Activated T-helper 1 cell treated with Interleukin-2 at 50 U/mL for 16 hours (primary cell): ENCODE measurements at places on chromosomes 7 and 10.

- DNase-seq: no peak
These were observed 175.4 kb downstream of the CHN2 start for GRCh38 chr7:29369909-29370488.

- DNase-seq: no peak
These were observed 25.3 kb downstream of the FKBP6 start for GRCh38 chr7:73353243-73353642.

DNA sequence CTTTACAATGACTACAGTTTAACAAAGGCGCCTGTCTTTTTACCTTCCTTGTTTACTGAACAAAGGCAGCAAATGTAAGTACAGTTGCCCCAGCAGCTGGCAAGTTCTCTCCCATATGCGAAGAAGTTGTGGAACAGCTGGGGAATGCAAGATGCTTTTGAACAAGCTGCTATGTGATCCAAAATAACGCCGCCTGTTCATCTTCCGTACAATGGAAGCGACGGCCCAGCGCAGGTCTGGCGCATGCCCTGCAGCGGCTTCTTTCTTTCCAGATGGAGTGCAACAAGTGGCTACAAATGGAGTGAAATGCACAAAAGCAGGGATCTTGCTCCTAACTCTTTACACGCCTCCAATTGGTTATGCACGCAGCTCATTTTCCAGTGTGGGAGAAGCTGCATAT, 97.0 kb upstream of the SVIL start:
- no peak for DNase-seq

GRCh38 chr10:75350791-75351190, 50.8 kb downstream of the ZNF503 start:
- no peak for DNase-seq

DNA sequence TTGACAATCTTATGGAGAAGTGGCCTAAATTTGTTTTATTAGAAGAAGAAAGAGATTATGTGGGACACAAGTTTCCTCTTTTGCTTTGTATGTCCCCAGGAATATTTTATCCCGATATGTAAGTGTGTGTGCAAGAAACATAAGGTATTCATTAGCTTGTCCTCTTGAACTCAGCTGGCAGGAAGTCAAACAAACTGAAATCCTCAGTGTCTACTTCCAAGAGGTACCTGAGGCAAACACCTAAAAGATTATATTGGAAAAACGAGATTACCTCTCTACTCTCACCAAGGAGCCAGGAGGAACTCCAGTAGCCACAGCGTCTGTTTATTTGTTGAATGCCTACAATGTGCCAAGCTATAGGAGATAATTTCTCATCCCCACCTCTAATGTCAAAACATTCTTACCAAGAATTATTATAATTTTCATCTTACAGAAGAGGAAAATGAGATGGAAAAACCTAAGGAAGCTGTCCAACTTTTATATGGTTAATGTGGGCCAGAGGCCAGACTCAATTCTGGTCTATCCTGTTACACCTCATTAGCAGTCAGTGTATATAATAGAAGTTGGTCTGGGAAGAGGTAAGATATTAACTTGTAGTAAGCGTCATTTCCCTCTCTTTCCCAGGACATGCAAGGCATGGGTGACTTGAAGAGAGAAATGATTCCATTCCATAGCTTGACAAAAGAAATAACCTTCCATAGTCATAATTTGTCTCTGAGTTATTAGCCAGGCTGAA, 692.7 kb downstream of the MAGI2 start:
- DNase-seq: no peak

DNA sequence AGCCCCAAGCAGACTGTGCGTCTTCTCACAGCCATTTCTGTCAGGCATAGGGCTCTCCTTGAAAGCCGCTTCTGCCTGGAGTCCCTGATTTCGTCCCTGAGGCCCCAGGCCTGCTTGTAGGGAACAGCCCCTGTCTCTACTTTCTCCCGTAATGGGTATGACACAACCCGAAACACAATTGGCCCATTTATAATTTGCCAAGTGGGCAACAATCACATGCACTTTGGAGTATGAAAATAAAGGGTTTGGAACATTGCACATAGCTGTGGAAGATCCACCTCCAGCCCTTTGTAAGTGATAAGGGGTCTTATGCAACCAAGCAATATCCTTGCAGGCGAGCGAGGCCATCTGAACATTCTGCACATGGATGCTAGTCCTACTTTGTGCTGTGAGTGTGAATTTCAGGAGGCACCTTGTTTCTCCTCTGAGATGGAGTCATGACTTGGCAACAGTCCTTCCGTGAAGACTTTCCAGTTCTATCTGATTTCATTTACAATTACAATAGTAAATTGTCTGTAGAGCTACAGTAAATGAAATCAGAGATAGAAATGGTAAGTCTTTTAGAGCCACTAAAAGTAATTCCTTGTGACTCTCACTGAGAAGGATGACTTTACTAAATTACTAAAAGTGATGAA, 141.5 kb downstream of the CUBN start:
- no peak for DNase-seq

- DNase-seq: no peak
These were observed 9.4 kb upstream of the ETV1 start for GRCh38 chr7:13998866-13999265.

DNA sequence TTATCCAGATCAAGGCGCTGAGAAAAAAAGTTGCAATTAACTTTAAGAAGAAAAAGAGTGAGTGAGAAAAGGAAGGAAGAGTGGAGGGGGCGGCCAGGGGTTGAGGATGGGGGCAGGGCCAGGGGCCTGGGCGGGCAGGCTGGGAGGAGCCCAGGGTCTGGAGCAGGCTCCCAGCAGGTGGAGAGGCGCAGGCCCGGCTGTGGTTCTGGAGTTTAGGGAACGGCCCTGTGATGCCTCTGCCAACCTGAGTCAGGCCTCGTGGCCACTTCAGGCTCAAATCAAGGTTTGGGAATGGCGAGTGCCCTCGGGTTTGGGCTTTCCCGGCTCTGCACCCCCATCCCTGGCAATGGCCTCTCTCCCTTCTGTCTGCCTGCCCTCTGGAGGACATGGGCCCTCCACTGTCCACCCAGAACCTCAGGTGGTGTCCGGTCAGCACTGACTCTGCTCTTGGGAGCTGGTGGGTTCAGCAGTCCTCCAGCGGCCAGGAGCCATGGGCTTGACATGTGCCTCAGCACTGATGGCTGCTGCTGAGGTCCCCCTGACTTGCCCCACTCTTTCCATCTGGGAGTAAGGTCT, 41.0 kb upstream of the EMX2 start:
- no peak for DNase-seq

- DNase-seq: no peak
These were observed 144.6 kb upstream of the TMEM106B start for GRCh38 chr7:12066521-12066920.

DNA sequence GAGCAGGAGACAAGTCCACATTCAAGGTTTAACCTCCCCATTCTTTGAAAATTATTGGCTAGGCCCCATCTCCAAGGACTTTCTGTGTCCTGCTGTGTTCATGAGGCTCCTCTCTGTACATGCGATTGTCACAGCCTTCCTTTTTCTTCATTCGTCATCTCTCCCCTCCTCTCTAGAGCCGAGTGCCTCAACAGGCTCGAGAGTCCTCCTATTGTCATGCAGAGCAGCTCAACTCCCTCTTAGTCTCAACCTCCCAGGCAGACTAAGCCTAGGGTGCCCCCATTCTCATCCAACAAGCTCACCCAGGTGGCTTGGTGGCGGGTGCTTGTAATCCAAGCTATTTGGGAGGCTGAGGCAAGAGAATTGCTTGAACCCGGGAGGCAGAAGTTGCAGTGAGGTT, 35.1 kb upstream of the SAMD8 start:
- no peak for DNase-seq

- DNase-seq: no peak
These were observed 28.3 kb downstream of the TAF3 start for GRCh38 chr10:7846591-7846990.

- DNase-seq: no peak
These were observed 225.5 kb downstream of the DOCK4 start for GRCh38 chr7:111980725-111981124.

GRCh38 chr10:92757066-92757710, 67.4 kb downstream of the HHEX start:
- DNase-seq: no peak

DNA sequence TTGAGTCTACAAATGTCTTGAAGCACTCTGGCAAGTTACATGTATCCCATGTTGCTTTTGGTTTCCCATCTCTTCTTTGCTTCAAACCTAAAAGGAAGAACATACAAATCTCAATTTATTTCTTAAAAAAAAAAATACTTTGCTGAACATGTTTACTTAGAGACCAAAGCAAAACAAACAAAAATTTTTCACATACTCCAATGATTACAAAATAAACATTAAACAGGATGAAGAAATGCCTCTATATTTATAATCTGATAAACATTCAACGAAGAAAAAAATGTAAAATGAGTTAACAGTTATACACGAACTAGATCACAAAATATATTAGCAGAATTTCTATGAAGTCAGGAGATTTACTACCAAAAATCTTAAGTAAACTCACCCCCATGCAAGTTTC, 31.3 kb downstream of the FAM204A start:
- no peak for DNase-seq

- DNase-seq: no peak
These were observed 14.0 kb upstream of the BLNK start for GRCh38 chr10:96285331-96285752.

DNA sequence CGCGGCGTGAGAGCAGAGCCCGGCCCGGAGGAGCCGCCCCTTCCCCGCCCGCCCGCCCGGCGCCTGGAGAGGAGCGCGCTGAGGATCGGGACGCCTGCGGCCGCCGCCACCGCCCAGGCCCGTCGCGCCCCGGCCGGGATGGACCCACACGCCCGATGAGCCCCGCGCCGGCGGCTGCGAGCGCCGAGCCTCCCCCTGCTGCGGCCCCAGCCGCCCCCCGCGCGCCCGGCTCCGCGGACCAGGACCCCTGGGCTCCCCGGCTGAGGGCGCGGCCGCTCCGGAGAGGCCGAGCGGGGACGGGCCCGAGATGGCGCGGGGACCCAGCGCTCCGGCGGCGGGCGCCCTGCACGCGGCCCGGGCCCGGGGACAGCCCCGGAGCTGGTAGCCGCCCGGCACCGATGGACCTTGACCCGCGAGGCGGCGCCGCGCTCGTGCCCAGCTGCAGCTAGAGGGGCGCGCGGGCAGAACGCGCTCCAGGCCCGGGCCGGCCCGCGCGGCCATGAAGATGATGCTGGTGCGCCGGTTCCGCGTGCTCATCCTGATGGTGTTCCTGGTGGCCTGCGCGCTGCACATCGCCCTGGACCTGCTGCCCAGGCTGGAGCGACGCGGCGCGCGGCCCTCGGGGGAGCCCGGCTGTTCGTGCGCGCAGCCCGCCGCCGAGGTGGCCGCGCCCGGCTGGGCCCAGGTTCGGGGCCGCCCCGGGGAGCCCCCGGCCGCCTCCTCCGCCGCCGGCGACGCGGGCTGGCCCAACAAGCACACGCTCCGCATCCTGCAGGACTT, 520 bp downstream of the FAM20C start:
- no peak for DNase-seq

DNA sequence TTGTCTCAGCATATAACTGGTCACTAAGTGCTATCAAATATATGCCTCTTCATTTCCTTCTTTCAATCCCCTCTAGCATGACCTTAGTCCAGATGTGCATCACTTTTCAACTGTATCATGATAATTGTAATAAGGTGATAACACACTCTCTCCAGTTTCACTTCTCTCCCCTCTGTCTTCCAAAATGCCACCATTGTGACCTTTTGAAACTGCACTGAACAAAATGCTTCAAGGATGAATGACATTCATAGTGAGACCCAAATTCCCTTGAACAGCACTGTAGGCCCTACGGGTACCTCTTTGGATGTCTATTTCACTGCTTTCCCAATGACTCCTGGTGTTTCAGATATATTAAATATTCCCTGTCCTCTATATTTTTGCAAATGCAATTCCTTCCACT, 224.8 kb downstream of the DNAJB9 start:
- no peak for DNase-seq

- no peak for DNase-seq
These were observed 56.4 kb upstream of the GNAI1 start for GRCh38 chr7:80078159-80078731.

- no peak for DNase-seq
These were observed 1.1 kb upstream of the GPRIN2 start for GRCh38 chr10:46557319-46558121.

- DNase-seq: no peak
These were observed 291.5 kb upstream of the ZNF32 start for GRCh38 chr10:43939939-43940820.

- no peak for DNase-seq
These were observed 367.2 kb upstream of the GALNT17 start for GRCh38 chr7:70764701-70765208.

DNA sequence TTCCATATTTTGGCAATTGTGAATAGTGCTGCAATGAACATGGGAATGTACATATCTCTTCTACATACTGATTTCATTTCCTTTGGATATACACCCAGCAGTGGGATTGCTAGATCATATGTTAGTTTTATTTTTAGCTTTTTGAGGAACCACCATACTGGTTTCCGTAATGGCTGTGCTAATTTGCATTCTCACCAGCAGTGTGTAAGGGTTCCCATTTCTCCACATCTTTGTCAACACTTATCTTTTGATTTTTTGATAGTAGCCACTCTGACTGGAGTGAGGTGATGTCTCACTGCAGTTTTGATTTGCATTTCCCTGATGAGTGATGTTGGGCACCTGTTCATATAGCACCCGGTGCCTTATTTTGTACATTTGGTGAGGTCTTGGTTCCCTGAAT, 519.6 kb downstream of the REEP3 start:
- DNase-seq: no peak

DNA sequence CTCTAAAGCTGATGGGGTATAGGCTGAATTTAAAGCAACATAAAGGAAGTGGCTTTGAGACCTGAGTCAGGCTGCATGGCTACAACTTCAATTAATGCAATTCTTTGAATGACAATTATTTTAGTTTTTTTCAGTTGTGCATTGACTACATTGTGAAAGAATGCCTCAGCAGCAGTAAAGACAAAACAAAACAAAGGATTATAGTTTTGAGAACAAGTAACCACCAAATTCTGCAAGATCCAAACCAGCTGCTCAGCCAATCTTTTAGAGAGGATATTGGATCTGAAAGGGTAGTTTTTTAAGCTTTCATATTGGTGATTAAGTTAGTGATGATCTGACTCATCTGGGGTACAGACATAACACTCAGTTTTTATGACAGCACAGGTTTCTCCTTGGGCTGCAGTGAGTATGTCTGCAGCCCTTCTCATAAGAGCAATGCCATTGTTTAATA, 40.6 kb upstream of the ABCA13 start:
- no peak for DNase-seq

DNA sequence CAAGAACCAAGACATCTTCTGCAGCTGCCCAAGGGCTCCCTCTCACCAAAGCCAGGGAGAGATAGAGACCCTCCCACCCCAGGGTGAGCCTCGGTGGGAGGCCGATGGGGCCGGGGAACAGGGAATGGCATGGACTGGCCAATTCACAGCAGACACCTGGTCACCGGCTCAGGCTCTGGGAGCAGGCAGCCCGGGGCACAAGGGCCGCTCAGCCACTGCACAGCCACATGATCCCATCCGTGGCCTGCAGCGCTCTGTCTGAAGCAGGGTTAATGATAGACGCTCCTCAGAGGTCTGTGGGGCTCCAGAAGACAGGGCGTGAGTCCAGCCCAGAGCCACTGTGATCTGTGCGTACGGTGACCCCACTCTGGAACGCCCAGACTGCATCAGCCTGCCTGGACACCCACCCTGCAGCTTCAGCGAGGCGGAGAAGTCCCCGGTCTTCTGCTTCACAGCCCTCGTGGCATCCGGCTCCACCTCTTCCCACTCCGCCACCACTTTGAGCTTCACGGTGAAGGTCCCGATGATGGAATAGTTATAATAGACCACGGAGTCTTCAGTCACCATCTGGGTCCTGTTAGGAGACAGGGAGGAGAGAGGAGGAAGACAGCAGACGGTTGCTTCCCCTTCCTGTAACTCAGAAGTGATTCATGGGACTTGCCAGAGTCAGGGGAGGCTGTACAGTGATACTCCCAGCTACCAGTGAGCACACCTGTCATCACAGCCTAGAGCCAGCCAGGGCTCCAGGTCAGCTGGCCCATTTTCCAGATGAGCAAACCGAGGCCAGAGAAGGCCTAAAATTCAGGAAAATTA, 14.0 kb downstream of the TMEM130 start:
- no peak for DNase-seq
